Liver (tissue), 10 donors: ENCODE measurements at places on chromosomes 4 and X. TPM values are rescaled to one million over a fixed set of nuclear protein-coding genes. Genes with fewer than 3 reads are reported as not detected.

GRCh38 chrX:46029777-46030176 is 515.4 kb downstream of the ZNF674 start:
- no peaks in the 10 kb centered on the region for H3K27me3 ChIP-seq
- no peak overlapping the region for H3K27ac ChIP-seq
- no peaks in the 10 kb centered on the region for H3K36me3 ChIP-seq
- H3K4me3 ChIP-seq = no peak overlapping the region
- no peak for DNase-seq

GRCh38 chrX:53048169-53049126 is at the start of gene GPR173:
Gene GPR173, plus strand, starts transcription at chrX:53048789. Its CDS starts 27,833 bp downstream, at chrX:53076622.
- H3K27me3 ChIP-seq = no peaks in the 10 kb centered on the region
- H3K4me3 ChIP-seq = no peak within 1 kb of the TSS
- DNase-seq = no peak
- no peaks in the 10 kb centered on the region for H3K36me3 ChIP-seq
- H3K4me1 ChIP-seq = no peaks in the 10 kb centered on the region

DNA sequence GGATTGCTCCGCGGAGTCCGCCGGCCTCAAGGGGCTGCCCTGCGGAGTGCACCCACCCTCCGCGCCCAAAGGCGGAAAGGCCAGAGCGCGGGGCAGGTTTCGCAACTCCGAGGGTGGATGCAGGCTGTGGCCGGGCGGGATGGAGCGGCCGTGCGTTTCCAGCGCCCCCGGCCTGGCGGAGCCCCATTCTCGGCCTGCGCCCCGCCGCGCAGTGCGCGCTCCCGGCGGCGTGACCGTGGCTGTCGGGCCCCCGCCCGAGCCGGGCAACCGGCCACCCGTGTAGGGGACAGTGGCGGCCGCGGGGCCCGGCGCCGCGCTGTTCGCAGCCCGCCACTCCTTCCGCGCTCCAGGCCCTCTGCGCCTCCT is 331 bp downstream of the SETD7 start:
- H3K27ac ChIP-seq = peak overlapping the region; percentile 100
- no peaks in the 10 kb centered on the region for H3K27me3 ChIP-seq
- H3K4me3 ChIP-seq = peak overlapping the region; percentile 70
- no peaks in the 10 kb centered on the region for H3K36me3 ChIP-seq
- DNase-seq = peak; percentile 56
- peaks cover 55% of the 10 kb centered on the region for H3K4me1 ChIP-seq

- DNase-seq = no peak
- H3K27me3 ChIP-seq = no peaks in the 10 kb centered on the region
- H3K36me3 ChIP-seq = no peaks in the 10 kb centered on the region
- no peak overlapping the region for H3K27ac ChIP-seq
- H3K4me3 ChIP-seq = no peak overlapping the region
Measured at GRCh38 chrX:14899607-14900006, 26.4 kb downstream of the MOSPD2 start.

- no peaks in the 10 kb centered on the region for H3K27me3 ChIP-seq
- H3K4me3 ChIP-seq = no peak overlapping the region
- no peak for DNase-seq
- H3K36me3 ChIP-seq = no peaks in the 10 kb centered on the region
- H3K4me1 ChIP-seq = no peaks in the 10 kb centered on the region
Measured at GRCh38 chrX:68568136-68568535, 69.3 kb downstream of the YIPF6 start.

The SUPT20HL1 gene
- not detected for total RNA-seq

DNA sequence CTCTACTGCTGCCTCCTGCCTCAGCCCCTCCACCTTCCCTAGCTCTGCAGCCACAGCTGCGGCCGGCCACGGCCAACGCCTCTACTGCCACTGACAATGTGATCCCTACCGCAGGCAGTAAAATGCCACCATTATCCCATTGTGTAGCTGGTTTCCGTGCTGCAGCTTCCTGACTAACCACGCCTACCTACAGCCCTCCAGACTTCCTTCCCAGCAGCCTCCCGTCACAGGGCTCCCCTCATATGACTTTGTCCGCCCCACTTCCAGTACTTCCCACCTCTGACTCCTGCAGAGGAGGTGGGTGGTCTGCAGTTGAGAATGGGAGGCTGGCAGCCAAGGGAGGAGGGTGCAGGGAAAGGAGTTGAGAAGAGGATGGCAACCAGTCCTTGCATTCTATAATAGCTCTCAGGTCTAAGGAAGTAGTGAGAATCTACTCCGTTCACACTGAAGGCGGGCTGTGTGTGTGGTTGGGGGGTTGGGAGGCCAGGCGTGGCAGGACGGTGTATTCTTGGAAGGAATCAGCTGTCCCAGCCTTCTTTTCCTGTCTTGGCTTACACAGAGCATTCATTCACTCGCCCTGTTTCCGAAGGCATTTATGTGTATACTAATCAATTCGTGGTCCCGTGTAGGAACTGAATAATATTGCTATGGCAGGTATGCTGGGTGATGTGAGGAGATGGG is 33.1 kb upstream of the USP51 start:
- no peak overlapping the region for H3K27ac ChIP-seq
- DNase-seq = no peak
- H3K4me3 ChIP-seq = no peak overlapping the region
- H3K27me3 ChIP-seq = no peaks in the 10 kb centered on the region

- no peaks in the 10 kb centered on the region for H3K27me3 ChIP-seq
- H3K4me1 ChIP-seq = peaks cover 7% of the 10 kb centered on the region
- DNase-seq = no peak
- H3K4me3 ChIP-seq = no peak overlapping the region
- peak overlapping the region; percentile 4 for H3K27ac ChIP-seq
Measured at GRCh38 chr4:1202526-1203011, 30.2 kb upstream of the SPON2 start.

DNA sequence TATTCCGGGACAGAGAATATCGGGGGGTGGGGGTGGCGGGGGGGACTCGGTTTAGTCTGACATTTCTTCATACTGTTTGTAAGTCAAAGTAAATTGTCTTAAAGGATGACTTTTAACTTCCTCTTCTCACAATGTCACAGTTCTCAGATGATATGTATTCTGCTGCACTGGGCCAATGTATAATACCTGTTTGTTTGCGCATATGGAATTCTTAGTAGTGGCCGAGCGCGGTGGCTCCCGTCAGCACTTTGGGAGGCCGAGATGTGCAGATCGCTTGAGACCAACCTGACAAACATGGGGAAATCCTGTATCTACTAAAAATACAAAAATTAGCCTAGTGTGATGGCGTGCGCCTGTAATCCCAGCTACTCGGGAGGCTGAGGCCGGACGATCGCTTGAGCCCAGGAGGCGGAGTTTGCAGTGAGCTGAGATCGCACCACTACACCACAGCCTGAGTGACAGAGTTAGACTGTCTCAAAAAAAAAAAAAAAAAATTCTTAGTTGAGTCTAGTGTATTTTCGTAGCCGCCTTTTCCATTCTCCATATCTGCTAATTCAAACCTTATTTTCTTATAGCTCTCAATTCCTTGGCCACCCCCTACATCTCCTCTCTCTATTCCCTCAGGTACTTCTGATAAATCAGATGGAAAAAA is 851 bp downstream of the POLR2B start:
- H3K4me1 ChIP-seq = peaks cover 13% of the 10 kb centered on the region
- H3K36me3 ChIP-seq = no peaks in the 10 kb centered on the region
- H3K4me3 ChIP-seq = peak overlapping the region; percentile 93
- peak overlapping the region; percentile 19 for H3K27ac ChIP-seq
- H3K27me3 ChIP-seq = no peaks in the 10 kb centered on the region

- H3K4me3 ChIP-seq = no peak overlapping the region
- H3K36me3 ChIP-seq = no peaks in the 10 kb centered on the region
- no peaks in the 10 kb centered on the region for H3K27me3 ChIP-seq
Measured at GRCh38 chrX:10023821-10024220, 56.7 kb downstream of the CLDN34 start.

DNA sequence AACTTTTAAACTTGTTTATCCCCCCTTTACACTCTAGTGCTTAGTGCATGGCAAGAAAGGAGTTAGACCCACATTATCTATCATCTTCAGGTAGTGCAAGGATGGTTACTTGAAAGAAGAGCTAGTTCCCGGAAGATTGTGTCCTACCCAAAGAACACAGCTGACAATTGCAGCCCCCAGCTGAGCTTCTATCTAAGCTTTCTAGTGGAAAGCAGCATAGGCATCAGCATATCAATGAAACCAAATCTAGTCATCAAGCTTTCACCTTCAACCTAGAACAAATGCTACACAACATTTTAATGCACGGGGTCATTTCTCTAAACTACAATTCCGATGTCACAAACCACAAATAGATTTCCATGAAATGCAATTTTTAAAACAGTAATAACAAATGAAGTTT is 88.9 kb upstream of the TFDP3 start:
- H3K36me3 ChIP-seq = no peaks in the 10 kb centered on the region
- no peak for DNase-seq
- no peaks in the 10 kb centered on the region for H3K4me1 ChIP-seq
- no peak overlapping the region for H3K4me3 ChIP-seq
- H3K27ac ChIP-seq = no peak overlapping the region

- no peak for DNase-seq
- H3K27ac ChIP-seq = no peak overlapping the region
- no peaks in the 10 kb centered on the region for H3K36me3 ChIP-seq
- no peak overlapping the region for H3K4me3 ChIP-seq
Measured at GRCh38 chr4:170931321-170931720, 841.6 kb upstream of the AADAT start.

The PCDH7 gene
- total RNA-seq = 1.3 TPM

The CTAG1B gene
- total RNA-seq = not detected

The DIPK2B gene
- total RNA-seq = 24.8 TPM

The STATH gene
- total RNA-seq = not detected

- H3K4me3 ChIP-seq = no peak overlapping the region
- H3K27me3 ChIP-seq = no peaks in the 10 kb centered on the region
- H3K27ac ChIP-seq = no peak overlapping the region
Measured at GRCh38 chrX:12421918-12422317, 283.6 kb downstream of the FRMPD4 start.

DNA sequence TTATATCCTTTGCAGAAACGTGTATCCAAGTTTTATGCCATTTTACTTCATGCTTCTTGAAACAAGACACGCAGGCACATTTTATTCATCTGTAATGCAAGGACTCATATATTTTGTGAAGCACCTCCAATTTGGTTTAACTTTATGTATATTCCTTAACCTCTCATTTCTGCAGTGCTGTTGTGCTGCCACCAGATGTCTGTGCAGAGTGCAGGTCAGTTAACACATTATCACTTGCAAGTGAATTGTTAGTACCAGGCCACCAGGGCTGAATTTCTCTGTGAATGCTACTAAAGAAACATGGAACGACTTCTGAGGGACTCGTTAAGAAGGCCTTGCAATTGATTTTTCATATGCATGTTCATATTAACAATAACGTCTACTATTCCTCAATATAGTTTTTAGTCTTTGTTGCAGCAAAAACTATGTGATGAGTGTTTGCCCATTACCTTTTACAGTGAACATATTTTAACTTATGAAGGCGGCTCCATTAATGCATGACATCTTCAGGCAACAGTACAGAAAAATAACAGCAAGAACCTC is 770.3 kb downstream of the NLGN4X start:
- H3K27ac ChIP-seq = no peak overlapping the region
- DNase-seq = no peak
- H3K4me1 ChIP-seq = no peaks in the 10 kb centered on the region
- no peaks in the 10 kb centered on the region for H3K27me3 ChIP-seq
- H3K4me3 ChIP-seq = no peak overlapping the region
- no peaks in the 10 kb centered on the region for H3K36me3 ChIP-seq

DNA sequence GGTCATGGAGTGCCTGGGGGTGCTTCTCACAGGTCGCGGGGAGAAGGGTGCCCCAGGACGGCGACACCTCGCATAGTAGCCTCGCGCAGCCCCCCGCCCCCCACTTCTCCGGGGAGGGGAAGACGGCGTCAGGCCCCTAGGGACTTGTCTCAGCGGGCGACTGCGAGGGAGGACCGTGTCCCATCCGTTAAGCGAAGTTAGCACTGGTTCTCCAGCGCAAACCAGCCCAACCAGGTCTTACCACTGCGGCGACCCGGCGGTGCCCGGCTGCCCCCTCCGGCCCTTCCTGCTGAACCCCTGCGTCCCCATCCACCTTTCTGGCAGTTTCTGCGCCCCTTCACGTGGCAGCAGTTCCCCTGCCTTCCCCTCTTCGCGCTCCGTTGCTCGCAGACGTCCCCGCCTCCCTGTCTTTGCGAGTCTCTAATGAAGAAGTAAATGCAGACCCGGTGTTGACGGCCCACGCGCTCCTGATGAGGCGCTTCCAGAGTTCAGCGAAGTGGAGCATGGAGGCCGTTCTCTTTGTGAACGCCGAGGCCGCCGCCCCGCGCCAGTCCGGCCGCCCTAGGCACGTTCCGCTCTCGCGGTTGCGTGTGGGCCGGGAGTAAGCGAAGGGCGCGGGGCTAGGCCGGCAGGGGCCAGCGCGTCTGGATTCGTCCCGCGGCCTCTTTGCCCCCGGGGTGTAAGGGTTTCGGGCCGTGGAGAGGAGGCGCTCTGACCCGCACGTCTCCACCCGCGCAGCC is 3.0 kb downstream of the SLIT2 start:
- H3K27me3 ChIP-seq = no peaks in the 10 kb centered on the region
- DNase-seq = no peak
- no peak overlapping the region for H3K27ac ChIP-seq
- H3K36me3 ChIP-seq = no peaks in the 10 kb centered on the region
- H3K4me3 ChIP-seq = peak overlapping the region; percentile 7
- H3K4me1 ChIP-seq = peaks cover 29% of the 10 kb centered on the region

The GLUD2 gene
- 24.3 TPM for total RNA-seq

The NR3C2 gene
- 2.1 TPM for total RNA-seq

The ETDA gene
- not detected for total RNA-seq

DNA sequence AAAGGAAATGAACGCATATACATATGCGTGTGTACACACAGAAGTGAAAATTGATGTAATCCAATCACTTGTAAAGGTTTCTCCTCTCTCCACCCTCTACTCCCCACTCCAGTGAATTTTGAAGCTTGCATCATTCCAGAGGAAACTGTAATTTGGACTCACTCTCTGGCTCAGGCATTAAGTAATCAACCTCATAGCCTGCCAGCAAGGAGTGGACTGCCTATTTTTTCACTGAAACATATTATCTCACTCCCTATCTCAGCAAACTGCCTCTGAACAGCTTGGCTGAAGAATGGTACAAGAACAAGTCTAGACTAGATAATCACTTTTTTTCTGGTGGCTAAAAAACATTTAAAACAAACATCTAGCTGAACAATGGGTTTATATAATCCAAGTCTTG is 124.2 kb downstream of the C4orf51 start:
- DNase-seq = no peak
- no peaks in the 10 kb centered on the region for H3K36me3 ChIP-seq
- no peaks in the 10 kb centered on the region for H3K27me3 ChIP-seq
- H3K27ac ChIP-seq = no peak overlapping the region
- H3K4me1 ChIP-seq = peaks cover 2% of the 10 kb centered on the region

GRCh38 chr4:109005523-109005922 is 242.7 kb upstream of the ETNPPL start:
- no peak overlapping the region for H3K4me3 ChIP-seq
- no peaks in the 10 kb centered on the region for H3K4me1 ChIP-seq
- DNase-seq = no peak
- H3K27me3 ChIP-seq = no peaks in the 10 kb centered on the region

DNA sequence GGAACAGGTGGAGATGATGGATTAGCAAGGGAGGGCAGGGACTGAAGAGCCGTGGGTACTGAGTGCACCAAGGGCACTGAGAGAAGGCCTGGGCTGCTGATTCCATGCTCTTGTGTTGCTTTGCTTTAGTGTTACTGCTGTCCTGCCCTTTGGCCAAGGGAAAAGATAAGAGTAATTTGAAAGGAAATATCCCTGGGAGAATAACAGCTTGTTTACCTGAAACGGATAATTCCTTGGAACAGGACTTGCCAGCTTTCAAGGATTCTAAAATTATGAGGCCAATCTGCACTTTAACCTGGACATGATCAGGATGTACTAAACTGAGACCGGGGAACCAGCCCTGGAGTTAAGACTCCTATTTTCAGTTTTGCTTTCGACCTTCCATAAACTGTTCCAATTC is 20.4 kb downstream of the FAM9C start:
- no peaks in the 10 kb centered on the region for H3K27me3 ChIP-seq
- no peak overlapping the region for H3K4me3 ChIP-seq
- no peak for DNase-seq
- H3K27ac ChIP-seq = no peak overlapping the region
- H3K4me1 ChIP-seq = peaks cover 3% of the 10 kb centered on the region
